ENCODE measurements at places on chromosomes 2 and 18. TPM values are rescaled to one million over a fixed set of nuclear protein-coding genes. Genes with fewer than 3 reads are reported as not detected.

- DNase-seq: no peak
Measured at GRCh38 chr2:108492364-108492763, 41.9 kb upstream of the LIMS1 start.

GRCh38 chr18:22974707-22975106, 41.6 kb downstream of the RBBP8 start:
- DNase-seq: no peak

Gene TUBA4A
- 58.9 TPM for total RNA-seq

DNA sequence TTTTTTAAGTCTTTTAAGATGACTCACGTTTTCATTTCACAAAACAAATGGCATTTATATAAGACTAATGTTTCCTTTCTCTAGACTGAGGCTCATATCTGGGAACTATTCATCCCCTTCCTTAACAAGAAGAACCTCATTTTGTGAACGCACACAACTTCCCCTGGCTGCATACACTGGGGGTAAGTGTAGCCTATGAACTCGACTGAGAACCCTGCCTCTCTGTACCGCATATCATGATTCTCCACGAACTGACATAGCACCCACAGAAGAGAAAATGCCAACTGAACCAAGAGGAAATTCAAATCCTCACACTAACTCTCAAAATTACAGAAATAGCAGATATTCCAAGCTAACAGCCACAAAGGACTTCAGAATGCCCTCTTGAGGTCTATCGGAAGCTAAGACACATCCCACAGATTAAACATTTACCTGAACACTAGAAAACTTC, 236.7 kb downstream of the TCF4 start:
- DNase-seq: no peak

- DNase-seq: no peak
Measured at GRCh38 chr2:236585966-236586365, 16.3 kb downstream of the ACKR3 start.

- DNase-seq: no peak
Measured at GRCh38 chr2:217027414-217027813, 167.6 kb upstream of the TNP1 start.

GRCh38 chr2:223576873-223577272, 25.3 kb downstream of the SCG2 start:
- DNase-seq: no peak

DNA sequence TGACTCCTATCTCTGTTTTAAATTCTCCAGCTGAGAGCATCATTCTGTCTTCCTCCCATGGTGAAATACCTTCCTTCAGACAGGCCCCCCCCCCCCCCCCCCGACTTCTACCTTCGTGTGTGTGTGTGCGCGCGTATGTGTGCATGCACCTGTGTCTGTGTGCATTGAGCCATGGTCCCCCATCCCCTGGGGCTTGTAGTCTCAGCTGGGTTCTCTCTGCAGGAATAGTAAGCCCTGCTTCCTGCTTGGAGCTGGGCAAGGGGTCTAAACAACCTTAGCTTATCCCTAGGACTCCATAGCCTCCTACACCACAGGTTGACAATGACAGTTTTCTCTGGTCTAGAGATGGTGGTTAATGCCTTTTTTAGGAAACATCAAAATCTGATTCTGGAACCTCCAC, 427.5 kb upstream of the KLHL29 start:
- no peak for DNase-seq

All from sigmoid colon (tissue), 7 donors.